ENCODE measurements at places on chromosomes 2 and 18.

DNA sequence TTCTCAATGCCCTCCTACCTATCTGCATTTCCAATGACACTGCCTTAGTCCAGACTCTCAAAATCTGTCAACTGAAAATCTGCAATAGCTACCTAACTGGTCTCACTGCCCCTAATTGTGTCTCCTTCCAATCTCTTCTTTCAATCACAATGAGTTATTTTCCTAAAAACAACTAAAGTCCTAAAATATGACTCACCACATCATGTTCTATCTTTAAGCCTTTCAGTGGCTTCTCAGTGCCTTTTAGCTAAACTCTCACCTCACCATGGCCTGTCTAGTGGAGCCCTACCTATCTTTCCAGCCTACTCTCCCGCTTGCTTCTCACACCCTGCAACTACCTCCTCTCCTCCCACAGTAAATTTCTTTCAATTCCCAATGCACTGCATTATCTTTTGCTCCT is 220.9 kb upstream of the PKDCC start:
- no peak for DNase-seq

DNA sequence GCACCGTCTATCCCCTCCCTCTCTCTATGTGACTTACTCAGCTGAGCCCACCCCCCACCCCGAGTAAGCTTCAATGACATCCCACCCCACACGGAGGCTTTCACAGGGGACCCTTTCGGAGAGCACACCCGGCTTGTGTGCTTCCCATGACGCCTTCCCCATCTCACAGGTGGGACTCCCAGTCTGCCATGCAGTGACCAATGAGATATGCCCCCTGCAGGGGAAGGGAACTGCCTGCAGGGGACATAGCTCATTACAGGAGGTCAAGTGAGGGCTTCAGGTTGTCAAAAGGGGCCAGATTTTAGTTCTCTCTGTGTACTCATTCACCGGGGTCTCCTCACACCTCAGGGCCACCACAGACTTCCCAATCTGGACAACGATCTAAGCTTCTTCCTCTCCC is 112.6 kb downstream of the GAREM1 start:
- DNase-seq = no peak

GRCh38 chr2:195543902-195544894 is 112.8 kb upstream of the SLC39A10 start:
- no peak for DNase-seq

DNA sequence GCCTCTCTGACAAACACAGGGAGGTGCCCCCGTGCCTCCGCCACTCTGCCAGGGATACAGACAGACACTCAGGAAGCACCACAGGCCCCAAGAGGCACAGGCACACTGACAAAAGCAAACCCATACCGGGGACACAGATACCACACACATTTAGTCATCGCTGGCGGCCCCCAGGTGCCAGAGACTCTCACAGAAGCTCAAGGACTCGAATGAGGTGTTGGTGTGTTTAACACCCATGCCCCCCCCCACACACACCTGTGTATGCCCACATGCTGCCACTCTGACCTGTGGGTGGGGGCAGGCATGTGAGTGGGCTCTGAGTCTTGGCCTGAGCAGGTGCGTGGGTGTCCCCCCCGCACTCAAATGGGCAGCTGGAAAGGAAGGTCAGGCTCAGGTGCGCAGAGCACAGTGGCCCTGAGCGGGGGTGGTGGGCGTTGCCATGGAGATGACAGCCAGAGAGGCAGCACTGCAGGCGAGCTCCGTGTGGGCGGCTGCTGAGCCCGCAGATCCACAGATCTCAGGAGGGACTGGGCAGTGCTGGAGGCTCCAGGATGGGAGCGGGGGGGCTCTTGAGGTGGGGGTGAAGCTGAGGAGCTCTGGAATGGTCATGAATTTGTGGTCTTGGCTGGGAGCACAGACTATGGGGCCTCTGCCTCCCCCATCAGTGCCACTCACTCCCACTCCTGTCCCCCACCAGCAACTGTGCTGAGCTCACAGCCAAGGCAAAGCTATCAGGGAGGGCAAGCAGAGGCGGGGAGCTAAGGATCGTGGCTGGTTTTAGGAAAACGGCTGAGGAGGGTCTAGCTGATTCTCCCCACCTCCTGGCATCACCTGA is 73.9 kb upstream of the TAF1B start:
- no peak for DNase-seq

GRCh38 chr2:96403481-96403880 is 67.9 kb downstream of the NCAPH start:
- no peak for DNase-seq

- no peak for DNase-seq
Observed at GRCh38 chr2:241033994-241034393, 35.6 kb downstream of the SNED1 start.

DNA sequence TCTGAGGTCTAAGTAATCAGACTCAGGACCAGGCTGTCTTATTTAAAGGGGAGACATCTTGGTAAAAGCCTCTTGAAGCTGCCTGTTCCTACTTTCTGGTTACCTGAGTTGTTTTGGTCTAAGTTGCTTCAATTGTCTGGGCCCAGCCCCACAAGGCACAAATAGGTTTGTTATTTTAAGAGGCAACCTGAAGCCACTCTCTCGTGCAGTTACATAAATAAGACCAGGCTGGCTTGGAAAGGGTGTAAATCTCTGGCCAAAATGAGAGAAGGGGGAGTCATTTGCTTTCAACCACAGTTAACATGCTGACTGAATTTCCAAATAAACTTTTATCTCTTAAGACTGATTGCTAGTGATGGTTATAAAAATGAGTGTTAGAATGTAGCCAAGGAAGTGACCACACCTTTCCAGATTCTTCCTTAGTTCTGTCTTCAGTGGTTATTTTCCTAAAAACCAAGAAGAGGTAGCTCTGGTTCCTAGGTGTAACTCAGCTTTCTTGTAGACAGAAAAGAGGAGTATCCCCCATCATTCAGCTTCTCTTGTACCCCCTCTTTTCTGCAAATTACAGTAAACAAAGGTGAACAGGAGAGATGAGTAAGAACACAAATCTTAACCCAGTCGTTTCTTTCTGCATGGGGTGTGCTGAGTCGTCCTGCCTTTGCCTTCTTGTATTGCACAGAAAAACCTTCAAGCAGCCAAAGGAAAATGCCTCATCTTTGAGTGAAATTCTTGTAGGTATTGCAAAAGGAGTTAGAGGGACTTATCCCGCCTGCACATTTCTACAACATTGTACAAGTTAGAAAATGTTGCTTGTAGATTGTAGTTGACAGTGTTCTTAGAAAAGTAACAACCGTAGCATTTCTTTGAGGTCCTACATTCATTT is 161.5 kb upstream of the NT5C1B start:
- DNase-seq = no peak

GRCh38 chr2:209772290-209772685 is 656 bp downstream of the UNC80 start:
- DNase-seq = peak; percentile 26

- DNase-seq = no peak
Observed at GRCh38 chr2:62458671-62459081, 47.3 kb downstream of the TMEM17 start.

- no peak for DNase-seq
Observed at GRCh38 chr2:128714285-128714684, 395.6 kb upstream of the HS6ST1 start.

DNA sequence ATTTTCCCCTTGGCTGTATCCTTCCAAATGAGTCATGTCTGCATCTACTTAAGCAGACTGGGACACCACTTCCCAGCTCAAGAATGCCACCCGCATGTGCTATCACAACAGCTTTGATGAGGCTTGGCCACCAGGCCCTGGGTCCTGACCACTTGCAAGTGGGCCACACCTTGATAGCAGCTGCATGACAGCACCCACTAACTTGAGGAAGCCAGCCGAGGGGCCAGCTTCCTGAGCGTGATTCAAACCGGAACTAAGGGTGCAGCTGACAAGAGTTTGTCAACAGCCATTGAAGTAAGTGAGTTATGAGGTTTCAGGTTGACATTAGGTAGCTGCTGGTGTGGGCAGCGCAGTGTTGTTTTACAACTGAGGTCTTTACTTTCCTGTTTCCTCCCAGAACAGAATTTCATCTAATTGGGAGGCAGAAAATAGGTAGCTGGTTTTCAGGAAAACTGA is 54.4 kb downstream of the EPHA4 start:
- DNase-seq = peak; percentile 83

- DNase-seq = no peak
Observed at GRCh38 chr2:239260546-239261327, 140.1 kb downstream of the HDAC4 start.

- no peak for DNase-seq
Observed at GRCh38 chr2:119477113-119477505, 45.5 kb downstream of the TMEM37 start.

DNA sequence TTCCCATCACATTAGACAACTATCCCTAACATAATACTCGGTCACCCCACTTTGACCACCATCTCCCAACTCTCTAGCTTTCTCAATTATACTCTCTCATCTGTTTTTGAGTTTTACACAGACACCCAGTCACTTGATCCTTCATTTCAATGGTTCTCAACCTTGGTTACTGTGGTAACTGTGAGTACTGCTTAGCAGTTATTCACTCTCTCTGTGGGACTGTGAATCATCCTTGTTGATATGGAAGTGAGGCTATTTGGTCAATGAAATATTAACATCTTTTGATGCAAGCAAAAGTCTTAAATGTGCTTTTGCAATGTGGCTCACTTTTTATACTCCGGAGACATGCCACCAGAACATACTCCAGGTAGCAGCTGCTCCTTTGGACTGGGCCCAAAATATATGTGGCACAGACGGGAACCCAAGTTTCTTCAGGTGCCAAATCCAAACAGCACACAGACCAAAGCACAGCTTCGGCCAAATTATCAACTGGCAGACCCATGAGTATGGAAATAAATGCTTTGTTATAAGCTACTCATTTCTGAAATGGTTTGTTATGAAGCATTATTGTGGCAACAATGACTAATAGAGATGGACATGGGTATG is 75.0 kb upstream of the SLC25A52 start:
- no peak for DNase-seq

DNA sequence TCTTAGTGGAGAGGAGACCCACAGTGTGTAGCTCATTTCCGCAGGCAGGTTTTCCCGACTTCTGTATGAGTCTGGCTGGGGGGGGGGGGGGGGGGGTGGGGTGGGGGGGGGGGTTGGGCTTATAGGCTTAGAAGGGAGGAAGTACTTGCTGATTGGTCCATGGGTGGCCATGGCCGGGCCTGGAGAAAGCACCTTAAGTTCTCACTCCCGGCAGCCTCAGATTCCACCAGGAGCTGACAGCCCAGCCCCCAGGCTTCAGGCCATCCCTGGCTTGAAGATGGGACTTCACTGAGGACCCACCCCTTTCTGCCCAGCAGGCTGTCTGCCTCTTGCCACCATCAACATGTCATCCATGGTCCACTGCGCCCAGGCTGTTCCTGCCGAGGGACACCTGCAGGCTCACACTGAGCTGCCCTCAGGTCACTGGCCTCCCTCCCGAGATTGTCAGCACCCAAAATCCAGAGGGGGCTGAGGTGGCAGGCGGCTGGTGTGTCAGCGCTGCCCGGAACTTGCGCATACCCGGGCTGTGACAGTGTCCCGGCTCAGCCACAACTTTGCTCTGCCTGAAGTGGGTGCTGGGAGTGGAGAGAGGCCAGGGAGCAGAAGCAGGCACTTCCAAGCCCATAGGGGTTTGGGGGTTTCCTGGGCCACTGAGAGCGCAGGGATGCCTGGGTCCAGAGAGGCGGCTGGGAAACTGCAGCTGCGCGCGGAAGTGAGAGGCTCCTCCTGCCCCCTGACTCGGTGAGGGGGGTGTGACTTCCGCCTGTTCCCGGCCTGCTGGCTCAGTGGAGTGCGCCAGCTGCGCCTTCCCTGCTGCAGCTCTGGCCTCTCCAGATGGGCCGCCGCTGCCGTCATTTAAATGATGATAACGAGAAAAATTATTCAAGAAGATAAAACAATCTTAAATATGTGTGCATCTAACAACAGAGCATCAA is 256.1 kb downstream of the RPRM start:
- no peak for DNase-seq

DNA sequence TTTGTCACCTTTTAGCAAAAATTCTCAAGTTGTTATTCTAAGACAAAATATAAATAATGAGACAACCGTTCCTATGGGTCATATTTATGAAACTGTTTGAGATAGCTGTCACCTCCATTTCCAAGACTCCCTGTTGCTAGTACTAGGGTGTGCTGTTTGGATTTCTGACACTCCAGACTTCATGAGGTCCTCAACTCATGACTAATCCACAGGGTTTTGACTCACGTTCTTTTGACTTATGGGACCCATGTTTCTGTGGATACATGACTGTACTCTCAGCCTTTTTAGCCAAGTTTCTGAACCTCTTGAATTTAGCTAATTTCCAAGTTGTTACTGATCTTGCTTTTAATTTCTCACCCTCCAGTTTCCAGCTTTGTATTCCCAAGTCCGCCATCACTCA is 178.7 kb upstream of the FAM98A start:
- no peak for DNase-seq

DNA sequence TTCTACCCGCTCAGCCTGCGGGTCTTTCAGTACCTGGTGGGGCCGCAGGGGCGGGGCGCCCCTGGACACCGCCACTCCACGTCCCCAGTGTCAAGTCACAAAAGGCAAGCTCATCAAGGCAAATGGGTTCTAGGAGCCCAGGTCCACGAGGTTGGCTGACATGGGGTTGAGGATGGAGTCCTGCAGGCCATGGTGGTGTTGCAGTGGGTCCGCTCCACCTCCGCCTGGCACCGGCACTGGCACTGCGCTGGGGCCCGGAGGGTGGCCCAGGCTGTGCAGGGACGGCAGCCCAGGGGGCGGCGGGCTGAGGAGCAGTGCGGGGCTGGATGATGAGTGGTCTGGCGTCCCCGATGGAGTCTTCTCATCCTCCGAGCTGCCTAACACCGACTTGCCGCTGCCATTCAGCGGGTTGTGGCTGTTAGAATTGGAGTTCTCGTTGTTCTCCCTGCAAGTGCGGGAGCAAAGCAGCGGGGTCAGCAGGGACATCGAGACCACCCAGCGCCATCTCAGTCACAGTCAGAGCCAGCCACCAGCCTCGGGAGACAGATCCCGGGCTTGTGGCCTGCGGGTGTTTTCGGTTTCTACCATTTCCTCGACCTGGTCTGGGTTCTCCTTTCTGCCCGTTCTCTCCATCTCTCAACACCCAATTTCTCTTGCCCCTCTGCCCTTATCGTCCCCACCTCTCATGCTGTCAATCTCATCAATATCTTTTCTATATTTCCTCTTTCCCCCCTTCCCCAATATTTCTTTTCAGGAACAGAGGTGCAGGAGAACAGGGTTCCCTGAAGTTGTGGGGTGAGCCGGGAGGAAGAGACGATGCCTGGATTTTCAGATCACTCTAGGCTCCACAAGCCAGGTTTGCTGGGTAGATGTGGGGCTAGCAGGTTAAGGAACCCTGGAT is 3.0 kb downstream of the SIX2 start:
- DNase-seq = no peak

DNA sequence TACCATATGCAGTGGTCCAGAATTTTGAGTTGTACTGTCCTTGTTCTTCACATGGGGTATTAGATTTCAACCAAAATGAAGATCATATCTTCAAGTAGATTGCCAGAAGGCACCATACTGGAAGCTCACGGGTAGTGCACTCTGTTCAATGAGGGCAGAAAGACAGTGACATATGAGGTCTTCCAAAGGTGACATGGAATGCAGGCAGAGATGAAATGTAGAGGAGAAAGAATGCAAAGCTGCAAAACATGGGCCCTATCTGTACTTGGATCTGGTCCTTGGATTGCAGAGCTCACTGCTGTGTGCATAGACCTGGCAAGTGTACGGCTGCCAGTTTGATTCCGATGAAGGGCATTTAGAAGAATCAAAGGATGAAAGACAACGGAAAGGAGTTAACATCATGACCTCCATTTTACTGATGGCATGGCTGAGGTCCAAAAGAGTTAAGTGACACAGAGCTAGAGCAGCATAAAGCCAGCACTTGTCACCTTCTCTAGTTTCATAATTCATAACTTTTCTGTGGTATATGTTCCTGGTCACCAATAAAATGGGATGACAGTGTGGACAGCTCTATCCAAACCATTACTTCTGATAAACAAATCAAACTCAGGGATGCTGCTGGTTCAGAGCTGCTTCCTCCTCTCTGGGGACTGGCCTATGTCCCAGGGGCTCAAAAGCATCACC is 64.7 kb downstream of the BCL2 start:
- no peak for DNase-seq

All from DMS153 (cell line).